H9 (cell line): ENCODE measurements at places on chromosomes 13 and 19.

GRCh38 chr19:13150931-13151604 is 857 bp downstream of the IER2 start:
- DNase-seq: no peak

- DNase-seq: no peak
Observed at GRCh38 chr13:113785051-113786010, 26.3 kb downstream of the TMEM255B start.

DNA sequence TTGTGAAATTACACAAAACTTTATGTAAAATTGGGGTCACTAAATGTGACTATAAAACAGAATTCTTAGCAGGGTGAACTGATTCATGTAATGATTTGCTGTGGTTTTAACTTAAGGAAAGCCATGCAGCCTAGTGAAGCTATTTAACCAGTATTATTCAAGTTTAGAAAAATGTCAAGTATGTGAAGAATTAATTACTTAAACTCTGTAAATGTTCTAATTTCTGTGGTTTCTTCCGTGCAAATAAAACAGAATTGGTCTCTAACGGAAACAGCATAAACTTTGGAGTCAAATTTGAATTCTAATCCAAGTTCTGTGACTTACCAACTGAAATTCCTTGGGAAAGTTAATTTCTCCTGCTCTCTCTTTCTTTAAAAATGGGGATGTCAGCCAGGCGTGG is 13.3 kb downstream of the CDC16 start:
- no peak for DNase-seq

DNA sequence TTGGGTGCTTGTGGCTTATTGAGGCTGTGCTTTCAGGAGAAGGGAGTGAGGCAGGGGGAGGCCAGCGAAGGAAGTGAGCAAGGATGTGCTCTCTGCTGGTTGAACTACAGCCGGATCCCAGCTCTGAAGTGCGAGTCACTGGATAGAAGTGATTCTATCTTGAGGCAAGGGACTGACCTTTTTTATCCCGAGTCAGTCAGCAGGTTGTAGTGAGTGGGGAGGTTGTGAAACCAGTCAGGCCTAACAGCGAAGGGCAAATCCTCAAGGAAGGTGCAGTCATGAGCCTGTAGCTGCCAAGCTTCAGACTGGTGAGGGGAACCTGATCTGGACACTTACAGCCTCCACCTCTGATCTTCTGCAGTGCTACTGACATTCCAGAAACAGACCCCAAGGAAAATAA is 18.6 kb downstream of the SCEL start:
- no peak for DNase-seq

DNA sequence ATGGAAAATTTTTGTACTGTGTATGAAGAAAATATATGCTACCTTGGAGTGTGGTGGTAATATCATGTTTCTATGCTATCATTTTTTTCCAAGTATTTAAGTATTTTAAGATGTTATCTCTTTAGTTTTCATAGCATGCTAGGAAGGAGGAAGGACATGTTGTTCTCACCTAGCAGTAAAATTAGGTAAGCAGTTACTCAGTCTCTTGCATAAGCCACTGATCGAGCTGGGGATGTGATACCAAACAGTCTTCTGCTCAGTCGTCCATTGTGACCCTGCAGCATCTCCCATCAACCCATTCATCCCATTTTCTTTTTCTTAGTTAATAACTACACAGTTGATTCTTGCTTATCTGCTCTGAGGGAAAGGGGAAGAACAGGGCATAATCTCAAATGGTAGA is 130.6 kb downstream of the KLF5 start:
- no peak for DNase-seq
